ENCODE measurements at places on chromosomes 6 and 20.
A peak's percentile ranks its signal among the peaks of the same experiment; 100 is the strongest.

DNA sequence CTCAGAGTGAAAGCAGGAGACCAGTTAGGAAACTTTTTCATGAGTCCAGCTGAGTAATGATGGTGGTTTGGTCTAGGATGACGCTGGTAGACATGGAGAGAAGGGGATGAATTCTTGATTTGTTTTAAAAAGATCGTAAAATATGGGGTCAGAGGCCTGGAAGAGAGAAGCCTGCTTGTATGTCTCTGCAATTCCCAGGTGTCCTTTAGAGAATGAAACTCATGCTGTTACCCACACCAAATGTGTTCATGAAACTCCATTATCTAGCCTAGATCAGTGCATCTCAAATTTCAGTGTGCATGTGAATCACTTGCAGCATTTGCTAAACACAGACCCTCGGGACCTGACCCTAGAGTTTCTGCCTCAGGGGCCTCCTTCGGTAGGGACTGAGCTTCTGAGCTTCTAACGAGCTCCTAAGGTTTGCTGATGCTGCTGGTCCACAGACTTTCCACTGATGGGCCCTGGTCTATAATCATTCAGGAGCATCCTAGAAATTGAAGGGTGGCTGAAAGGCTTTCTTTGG, 302.0 kb upstream of the PLCB4 start:
- DNase-seq, result no peak

DNA sequence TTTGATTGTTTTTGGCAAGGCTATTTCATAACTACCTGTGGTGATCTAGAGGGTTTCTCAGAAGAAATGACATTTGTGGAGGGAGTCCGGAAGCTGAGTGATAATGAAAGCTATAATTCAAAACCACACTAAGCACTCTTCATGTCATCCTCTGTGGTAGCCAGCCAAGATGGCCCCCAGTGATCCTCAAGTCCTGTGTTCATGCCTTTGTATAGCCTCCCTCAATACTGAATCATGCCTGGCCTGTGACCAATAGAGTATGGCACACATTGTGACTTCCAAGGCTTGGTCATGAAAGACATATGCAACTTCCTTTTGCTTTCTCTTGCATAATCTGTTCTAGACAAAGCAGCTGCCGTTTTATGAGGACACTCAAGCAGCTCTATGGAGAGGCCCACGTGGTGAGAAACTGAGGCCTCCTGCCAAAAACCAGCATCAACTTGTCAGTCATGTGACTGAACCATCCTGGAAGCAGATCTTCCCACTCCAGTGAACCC, 12.8 kb upstream of the DNAAF9 start:
- no peak for DNase-seq

DNA sequence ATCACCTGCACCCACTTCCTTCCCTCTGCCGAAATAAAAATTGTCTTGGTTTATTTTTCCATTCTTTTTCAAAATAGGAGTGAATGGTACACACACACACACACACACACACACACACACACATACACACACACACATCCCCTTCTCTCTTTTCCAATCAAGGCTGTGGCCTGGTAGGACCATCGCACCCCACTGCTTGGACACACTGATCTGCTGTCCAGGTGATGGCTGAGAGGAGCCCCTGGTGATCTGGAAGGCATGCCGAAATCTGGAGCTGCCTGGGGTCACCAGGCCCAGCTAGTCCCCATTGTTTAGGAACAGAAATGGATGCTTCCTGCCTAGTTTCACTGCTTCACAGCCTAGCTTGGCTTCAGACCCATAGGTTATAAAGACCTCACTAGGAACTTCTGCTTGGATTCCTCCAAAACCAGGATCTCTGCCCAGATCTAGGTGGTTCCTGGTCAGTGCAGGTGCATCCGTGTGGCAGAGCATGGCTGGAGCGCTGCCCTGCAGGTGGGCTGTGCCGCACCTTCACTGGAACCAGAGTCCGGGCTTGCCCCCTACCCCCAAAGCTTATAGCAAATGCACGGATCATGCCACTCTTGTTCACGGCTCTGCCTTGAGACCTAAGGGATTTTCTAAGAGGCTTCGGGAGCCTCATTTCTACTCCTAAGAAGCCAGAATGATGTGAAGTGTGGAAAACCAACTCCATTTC, 42.9 kb upstream of the DACT2 start:
- DNase-seq, result no peak

- DNase-seq, result no peak
Measured at GRCh38 chr6:128525406-128525805, 5.0 kb upstream of the PTPRK start.

- DNase-seq, result no peak
Measured at GRCh38 chr6:132304891-132305305, 96.4 kb downstream of the MOXD1 start.

DNA sequence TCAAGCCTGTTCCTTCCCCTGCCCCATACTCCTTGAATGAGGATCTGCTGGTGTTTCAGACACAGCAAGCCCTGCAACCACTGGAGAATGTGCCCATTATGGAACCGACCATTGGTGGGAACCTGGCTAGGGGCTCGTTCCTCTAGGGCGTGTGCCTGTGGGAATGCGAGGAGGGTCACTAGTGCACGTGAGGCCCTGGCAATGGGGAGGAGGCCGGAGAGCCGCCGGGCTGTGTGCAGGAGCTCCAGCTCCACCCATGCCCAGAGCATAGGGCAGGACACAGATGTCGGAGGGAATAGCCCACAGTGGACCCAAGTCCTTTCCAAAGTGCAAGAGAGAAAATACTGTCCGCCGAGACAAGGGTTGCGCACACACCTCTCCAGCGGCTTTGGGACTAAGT, 99.3 kb downstream of the ERMARD start:
- DNase-seq, result no peak

DNA sequence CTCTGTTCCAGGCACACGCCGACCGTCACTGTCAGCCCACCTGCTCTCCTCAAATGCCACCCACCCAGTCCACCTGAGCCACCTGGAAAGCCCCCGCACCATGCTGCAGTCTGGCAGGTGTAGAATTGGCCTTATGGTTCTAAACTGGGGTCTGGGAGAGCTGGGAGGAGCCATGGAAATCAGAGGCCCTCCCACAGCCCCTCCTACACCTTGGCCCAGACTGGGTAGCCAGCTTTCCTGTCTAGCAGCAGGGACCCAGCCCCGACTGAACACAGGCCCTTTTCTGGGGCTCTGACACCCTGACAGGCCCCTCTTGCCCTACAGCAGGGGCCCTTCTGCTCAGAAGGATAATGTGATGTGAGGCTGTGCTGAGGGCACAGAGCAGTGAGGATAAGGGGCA, 31.1 kb downstream of the LRFN2 start:
- DNase-seq, result no peak

DNA sequence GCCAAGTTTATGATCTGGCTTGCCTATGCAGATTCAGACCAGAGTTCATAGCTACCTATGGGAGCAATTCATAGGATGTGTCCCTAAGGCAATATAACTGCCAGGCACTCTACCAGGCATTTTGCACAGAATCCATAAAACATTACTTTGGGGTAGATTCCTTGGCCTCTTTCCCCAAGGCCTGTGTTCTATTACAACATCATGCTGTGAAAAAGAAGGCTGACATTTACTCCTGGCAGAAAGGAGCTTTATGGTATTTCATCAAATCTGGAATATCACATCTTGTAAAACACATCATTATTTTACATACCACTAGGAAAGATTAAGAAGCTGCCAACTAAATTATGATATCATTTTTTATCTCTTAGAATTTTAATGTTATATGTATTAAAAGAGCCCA, 287.0 kb upstream of the MARCKS start:
- no peak for DNase-seq

GRCh38 chr20:9809271-9809670, 29.6 kb downstream of the PAK5 start:
- no peak for DNase-seq

- DNase-seq, result peak; percentile 34
Measured at GRCh38 chr6:11144393-11144851, 32.9 kb upstream of the ERVFRD-1 start.

DNA sequence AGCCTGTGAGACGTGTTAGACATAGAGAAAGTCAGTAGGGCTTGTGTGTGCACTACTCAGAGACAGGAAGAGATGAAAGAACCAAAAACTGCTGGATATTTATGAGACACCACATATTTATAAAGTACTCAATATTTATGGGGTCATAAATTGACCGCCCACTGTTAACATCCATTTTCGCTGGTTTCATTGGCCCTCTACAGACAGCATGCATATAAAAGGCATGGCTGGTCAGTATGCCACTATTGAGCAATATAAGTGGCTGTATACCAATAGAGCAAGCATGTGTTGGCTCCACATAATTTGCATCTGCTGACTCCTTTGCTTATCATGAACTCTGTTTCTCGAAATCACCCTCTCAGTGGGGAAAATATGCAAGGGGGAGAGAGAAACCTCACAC, 110.3 kb upstream of the BTN3A2 start:
- DNase-seq, result no peak

GRCh38 chr20:25454153-25454900, 46.9 kb downstream of the GINS1 start:
- DNase-seq, result no peak

DNA sequence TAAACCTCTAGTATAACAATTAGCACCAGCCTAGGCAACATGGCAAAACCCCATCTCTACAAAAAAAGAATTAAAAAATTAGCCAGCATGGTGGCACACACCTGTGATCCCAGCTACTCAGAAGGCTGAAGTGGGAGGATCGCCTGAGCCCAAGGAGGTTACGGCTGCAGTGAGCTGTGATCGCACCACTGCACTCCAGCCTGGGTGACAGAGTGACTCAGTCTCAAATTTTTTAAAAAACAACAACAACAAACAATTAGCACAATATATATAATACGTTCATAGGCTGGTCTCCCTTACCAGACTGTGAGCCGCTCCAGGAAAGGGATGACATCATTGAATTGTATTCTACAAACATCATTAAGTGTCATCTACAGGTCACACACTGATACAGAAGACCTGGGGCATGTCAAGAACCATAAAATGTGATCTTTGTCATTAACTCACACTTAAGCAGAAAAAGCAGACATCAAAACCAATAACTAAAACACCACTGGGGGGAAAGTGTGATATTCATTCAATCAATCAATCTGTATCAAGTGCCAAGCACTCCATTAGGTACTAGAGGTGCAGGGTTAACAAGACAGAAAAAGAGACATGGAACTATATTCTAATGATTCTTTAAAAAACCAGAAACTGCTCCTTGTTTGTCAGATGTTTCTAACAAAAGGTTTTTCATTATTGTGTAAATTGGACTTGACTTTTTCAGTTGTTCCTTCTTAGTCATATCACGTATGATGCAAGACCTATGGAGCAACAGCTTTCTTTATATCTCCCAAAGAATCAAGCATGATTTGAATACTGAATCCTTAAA, 17.8 kb downstream of the MAP3K5 start:
- no peak for DNase-seq
